ENCODE measurements at places on chromosomes 11 and 22.

DNA sequence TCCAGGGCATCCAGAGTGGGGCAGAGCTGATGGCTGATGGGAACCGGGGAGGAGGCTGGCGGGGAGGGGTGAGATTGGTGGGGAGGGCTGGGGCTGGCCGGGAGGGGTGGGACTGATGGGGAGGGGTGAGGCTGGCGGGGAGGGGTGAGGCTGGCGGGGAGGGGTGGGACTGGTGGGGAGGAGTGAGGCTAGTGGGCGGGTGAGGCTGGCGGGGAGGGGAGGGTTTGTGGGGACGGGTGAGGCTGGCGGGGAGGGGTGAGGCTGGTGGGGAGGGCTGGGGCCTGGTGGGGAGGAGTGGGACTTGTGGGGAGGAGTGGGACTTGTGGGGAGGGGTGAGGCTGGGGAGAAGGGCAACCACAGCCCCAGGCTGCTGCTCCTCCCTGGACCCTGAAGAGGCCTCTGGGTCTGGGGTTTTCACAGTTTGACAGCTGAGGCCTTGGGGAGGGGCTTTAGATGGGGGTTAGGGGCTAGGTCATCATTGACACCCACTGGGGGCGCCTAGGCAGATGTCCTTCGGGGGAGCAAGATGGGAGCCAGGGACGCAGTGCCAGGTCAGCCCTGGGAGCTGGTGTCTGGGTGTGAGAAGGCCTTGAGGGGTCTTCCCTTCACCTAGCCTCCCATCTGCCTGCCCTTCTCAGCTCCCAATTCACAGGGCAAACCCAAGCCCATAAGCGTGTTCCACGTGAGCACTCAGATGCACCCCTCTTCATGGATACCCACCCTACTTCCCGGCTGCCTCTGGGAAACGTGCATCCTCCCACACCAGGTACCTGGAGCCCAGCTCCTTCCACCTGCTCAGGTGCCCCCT is 26.7 kb downstream of the PARVG start:
- DNase-seq, result no peak

DNA sequence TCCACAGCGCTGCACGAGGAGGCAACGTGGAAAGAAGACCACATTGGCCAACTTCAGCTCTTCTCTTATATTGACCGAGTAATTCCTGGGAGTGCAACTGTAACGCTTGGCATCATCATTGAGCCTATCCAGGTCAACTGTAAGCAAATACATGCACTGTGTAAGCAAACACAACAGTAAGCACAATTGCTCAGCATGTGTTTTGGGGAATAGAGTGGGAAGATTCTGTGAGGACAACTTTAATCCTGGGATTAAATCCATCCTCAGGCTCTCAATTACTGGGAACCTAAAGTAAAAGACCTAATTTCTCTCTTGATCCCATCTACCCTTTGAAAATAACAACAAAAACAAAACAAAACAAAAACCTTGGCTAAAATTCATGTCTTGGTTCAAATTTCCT is 109.5 kb upstream of the DDI1 start:
- peak; percentile 36 for DNase-seq

DNA sequence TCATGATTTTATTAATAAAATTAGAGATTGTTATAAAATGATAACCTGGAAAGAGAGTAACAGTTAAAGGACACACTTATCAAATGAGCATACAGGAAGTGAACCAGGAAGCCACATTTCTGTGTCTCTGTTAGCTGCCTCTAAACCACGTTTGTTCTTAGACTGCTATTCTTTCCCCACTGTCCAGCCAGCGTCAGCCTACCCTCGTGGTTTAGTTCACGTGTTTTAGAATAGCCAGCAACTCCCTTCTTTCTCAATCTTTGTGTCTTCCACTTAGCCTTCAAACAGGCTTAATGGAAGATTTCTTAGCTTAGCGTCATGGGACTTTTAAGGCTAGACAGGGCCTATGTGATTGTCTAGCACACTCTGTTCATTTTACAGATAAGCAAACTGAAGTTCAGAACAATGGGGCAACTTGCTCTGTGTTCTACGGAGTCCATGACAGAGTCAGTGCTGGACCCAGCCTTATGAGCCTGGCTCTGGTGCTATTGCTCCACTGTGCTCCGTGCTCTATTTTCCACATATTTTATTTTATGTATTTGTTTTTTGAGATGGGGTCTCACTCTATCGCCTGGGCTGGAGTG is 27.2 kb downstream of the GRAMD1B start:
- DNase-seq, result no peak

DNA sequence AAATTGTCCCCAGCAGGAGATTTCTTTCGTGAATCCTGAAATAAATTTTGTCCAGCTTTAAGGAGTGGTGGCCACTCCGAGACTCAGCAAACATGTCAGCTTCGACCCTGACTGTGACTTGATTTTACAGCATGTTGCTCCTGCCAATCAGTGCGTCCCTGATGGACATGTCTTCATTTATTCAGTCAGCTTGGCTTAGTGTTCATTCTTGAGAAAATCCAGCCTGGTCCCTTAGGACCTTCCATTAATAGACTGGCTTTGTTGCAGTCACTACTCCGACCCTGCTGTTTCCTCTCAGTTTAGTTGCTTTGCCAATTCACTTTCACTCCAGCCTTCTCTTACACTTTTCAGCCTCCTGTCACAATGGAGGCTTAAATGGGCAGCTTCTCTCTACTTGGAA is 30.5 kb downstream of the TMPRSS5 start:
- no peak for DNase-seq

- DNase-seq, result peak; percentile 17
Observed at GRCh38 chr11:134609361-134610115, 197.5 kb upstream of the B3GAT1 start.

- DNase-seq, result no peak
Observed at GRCh38 chr11:8382436-8383053, 118.9 kb upstream of the LMO1 start.

GRCh38 chr11:124727474-124727873 is 12.3 kb upstream of the NRGN start:
- DNase-seq, result no peak

DNA sequence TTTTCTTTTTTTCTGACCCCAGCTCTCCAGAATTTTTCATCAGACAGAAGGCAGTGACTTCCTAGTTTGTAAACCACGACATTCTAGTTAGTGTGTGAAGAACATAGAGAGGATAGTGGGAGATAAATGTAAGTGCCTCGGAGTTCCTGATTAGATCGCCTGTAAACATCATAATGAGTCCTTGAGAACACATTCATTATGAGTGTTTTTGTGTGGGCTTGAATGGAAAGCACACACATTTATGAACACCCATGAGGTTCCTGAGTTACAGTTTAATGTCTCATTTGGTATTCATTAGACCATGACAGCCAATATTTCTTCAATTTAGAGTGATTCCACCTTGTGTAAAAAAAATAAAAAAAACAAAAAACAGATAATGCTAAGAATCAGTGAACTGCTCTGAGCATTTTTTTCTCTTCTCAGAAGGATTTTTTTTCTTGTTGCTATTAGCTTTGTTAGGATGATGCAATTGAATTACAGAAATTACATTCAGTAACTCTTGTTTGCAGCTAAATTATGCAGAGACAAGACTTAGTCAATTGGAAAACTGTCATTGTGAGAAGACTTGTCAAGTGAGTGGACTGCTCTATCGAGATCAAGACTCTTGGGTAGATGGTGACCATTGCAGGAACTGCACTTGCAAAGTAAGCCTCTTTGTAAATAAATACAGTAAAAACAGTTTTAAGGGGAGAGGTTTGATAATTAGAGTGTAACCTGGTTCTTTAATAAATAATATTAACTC is 257.6 kb downstream of the NELL1 start:
- DNase-seq, result peak; percentile 25

DNA sequence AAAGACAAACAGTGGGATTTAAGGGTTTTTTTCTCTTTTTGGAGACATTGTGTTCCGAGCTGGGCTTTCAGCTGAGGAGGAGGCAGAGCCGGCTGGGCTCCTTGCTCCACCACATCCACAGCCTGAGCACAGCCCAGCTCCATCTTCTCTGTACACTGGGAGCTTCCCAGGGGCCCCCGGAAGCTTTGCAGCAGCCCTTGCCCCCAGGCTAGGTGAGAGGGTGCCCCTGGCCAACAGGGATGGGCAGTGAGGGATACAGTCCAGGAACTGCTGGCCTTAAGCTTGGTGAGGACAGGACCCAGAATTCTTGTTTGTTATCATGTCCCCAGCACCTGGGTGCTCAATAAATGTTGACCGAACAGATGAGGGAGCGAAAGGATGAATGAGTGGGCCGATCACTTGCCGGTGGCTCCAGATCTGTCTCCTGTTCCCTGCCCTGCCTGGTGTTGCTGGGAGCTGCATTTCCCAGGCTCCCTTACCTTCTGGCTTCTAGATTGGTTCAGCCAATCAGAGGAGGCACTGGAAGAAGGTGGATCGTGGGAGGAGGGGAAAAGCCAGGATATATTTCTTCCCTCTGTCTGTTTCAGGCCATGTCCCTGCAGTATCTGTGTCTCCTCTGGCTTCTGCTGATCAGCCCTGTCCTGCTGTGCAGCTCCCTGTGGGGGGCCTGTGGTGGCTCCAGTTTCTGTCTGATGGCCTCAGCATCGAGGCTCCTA is 26.5 kb upstream of the NECTIN1 start:
- DNase-seq, result no peak

GRCh38 chr11:79328402-79328801 is 112.4 kb downstream of the TENM4 start:
- DNase-seq, result no peak

- no peak for DNase-seq
Observed at GRCh38 chr11:20289732-20290131, 73.8 kb upstream of the HTATIP2 start.

DNA sequence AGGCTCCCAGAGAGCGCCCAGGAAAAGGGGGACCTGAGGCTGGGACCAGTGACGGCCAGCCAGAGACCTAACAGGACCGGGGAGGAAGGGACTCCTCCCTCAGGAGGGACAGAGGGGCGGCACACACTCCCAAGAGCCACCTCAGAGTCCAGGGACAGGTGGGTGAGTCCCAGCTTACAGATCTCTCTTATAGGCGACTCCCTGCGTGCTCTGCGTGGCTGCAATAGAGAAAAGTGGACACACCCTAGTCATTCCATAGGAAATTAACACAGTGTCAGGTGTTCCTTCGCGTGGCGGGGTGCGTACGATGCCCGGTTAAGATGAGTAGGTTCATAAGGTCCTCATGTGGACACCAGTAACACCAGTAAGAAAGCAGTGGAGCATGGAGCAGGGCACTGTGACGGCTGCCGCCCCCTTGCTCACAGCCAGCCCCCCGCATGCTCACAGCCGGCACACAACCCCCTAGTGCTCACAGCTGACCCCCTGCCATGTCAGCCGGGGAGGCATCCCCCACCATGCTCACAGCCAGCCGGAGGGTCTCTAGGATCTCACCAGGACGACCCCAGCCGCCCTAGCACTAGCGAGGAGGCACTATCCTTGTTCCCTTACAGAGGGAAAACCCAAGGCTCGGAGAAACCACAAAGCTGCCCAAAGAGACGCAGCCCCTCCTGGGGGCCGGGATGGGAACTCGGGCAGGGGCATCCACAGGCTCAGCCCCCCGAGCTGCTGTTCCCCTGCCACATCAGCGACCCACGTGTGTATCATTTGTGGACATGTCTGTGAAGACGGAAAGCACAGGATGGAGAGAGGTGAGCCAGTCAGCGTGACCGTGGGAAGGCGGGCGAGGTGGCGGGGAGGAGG is 426.8 kb downstream of the TBC1D22A start:
- DNase-seq, result peak; percentile 11

DNA sequence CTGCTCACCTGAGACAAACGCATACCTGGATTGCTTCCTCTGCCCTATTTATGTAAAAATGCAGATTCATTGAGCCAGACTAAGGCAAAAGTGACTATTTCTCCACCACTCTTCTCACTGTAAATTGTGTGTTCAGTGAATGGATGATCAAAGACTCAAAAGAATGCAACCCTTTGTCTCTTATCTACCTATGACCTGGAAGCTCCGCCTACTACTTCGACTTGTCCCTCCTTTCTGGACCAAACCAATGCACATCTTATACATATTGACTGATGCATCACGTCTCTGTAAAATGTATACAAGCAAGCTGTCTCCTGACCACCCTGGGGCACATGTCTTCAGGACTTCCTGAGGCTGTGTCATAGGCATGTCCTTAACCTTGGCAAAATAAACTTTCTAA is 418.0 kb upstream of the SYN3 start:
- DNase-seq, result no peak

DNA sequence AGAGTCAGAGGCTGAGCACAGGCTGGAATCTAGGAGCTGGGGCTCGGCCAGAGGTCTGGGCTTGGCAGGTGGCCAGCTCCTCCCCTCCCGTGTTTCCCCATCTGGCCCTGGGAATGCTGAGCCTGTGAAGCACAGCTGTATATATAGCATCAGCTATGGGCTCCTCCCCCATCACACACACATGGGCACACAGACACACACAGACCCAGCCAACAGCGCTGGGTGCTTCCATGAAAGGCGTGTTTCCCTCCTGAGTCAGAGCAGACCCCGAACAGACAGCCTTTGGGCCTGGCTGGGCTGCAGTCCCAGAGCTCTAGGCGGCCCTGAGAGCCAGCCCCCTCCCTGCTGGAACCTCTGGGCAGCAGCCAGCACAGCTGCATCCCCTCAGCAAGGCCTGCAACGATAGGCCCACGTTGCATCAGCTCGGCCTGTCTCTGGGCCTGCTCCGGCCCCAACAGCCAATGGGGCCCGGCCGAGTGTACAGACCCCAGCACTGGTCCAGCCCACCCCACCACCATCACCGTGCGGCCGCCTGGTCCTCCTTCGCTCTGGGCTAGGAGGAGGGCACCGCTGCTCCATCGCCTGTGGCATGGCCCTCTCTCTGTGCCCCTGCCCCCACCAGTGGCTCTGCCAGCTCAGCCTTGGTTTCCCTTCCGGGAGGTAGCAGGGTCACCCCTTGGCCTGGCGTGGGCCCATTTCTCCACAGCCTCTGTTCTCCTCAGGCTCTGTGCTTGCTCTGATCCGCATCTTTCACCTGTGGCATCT is 7.6 kb upstream of the SERPINH1 start:
- no peak for DNase-seq
